ENCODE measurements at places on chromosomes 2 and 18. TPM values are rescaled to one million over a fixed set of nuclear protein-coding genes. Genes with fewer than 3 reads are reported as not detected.

The GCG gene
- not detected for total RNA-seq

DNA sequence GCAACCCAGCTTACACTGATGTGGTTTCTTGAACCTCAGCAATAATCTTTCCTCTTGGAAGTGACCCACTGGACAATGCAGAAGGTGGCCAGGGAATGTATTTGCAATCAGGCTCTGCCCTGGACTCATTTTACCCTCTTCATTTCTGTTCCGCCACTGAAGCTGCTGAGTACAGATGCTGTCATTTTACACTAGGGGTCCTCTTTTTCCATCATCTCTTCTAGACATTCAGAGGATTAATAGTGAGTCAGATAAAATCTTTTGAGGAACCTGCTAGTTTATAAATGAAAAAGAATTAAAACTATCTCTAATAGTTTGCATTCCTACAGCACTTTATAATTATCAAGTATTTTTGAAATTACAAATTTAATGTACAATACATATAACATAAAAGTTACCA lies 87.9 kb upstream of the PNPT1 start:
- no peak for DNase-seq

DNA sequence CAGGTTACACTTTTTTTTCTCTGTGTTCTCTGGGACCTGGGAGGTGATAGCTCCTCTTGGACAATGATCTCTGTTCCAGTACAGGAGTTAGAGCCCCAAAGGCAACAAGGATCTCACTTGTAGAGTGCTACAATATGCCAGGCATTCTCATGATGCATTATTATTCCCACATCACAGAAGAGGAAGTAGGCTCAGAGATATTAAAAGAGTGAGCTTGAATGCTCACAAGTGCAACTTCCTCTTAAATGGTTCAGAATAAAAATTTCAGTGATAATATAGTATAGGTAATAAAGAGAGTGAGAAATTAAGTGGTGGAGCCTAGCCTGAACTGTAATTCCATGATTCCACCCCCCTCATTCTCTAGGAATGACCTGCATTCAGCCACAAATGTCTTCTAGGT lies 21.4 kb downstream of the POLE4 start:
- DNase-seq, result no peak

GRCh38 chr18:35808796-35809195 lies 163.7 kb upstream of the RMP24 start:
- no peak for DNase-seq

The KCNG3 gene
- total RNA-seq, result not detected

GRCh38 chr18:79523206-79523735 lies 127.5 kb downstream of the NFATC1 start:
- DNase-seq, result no peak

The CYTIP gene
- total RNA-seq, result not detected

The EMILIN1 gene
- 0.37 TPM for total RNA-seq
